HuH-7.5 (cell line): ENCODE measurements at places on chromosomes 1 and 21.

- DNase-seq: no peak
These were observed 121.7 kb upstream of the RRP15 start for GRCh38 chr1:218163371-218163770.

DNA sequence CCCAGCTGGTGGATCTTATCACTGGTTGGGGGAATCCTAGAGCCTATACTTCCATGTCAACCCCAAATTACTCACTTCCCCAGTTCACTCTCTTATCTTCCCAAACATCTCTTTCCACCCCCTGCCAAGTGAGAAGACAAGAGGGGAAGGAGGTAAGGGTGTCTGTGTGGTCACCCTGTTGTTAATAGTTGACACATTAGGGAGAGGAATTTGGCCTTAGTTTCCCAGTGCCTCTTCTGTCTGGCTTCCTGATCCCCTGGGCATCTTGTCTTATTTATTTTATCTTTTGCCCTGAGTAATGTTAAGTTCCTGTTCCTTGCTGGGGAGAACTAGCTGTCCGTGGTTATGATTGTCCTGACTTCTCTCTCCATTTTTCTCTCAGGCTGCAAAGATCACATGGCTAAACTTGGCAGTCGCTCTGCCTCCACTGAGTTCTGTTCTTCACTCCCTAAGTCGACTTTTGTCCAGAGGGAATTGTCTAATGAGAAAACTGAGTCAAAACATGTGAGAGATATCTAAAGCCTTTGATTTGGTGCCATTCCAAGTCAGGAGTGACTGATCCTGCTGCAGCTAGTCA lies 157.1 kb upstream of the SYT6 start:
- no peak for DNase-seq

DNA sequence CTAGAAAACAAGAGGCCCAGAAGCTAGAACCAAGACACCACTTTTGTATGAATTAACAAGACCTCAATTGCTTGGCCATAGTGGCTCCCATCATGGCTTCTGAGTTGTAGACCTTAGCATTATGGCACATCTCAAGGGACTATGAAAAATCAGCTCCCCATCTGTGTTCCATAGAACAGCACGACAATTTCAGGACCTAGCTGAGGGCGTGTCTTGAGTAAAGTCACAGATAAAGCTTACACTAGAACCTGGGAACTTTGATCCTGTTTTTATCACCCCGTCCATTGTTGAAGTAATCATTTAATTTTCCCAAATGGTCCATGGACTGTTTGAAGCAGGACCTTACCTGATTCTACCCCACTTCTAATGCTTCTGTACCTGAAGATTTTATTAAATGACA lies 44.8 kb downstream of the RUNX1 start:
- DNase-seq: no peak

- no peak for DNase-seq
These were observed 1.5 kb upstream of the PLK3 start for GRCh38 chr1:44798481-44799365.

GRCh38 chr1:188489336-188490112 lies 1660.8 kb downstream of the PLA2G4A start:
- no peak for DNase-seq
